ENCODE measurements at places on chromosomes 12 and 14.

- DNase-seq = no peak
These were observed 235.5 kb upstream of the NOS1 start for GRCh38 chr12:117596968-117597367.

- DNase-seq = no peak
These were observed 36.8 kb downstream of the CDC42BPB start for GRCh38 chr14:103020271-103021170.

GRCh38 chr12:54356951-54357356 lies 7.3 kb downstream of the GPR84 start:
- DNase-seq = no peak

DNA sequence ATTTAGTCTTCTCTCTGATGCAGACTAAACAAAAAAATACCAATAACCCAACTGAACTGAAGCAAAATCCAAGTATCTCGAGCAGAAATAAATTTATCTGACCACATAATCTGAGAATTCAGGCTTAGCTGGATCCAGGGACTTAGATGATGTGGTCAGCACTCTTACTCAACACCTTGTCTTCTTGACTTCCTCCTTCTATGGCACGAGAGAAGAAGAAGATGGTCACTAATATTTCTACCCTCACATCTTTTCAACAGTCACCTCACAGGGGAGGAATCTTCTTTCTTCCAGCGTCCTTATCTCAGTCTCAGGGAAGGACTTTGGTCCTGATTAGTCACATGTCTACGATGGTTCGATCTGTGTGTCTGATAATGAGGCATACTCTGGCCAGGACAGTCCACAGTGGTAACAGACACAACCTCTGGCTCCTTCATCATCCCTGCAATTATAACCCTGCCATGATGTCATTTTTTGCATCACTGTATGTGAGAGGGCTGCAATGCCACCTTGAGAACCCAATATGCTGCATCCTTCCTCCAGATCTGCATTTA lies 15.8 kb downstream of the RGS6 start:
- no peak for DNase-seq

DNA sequence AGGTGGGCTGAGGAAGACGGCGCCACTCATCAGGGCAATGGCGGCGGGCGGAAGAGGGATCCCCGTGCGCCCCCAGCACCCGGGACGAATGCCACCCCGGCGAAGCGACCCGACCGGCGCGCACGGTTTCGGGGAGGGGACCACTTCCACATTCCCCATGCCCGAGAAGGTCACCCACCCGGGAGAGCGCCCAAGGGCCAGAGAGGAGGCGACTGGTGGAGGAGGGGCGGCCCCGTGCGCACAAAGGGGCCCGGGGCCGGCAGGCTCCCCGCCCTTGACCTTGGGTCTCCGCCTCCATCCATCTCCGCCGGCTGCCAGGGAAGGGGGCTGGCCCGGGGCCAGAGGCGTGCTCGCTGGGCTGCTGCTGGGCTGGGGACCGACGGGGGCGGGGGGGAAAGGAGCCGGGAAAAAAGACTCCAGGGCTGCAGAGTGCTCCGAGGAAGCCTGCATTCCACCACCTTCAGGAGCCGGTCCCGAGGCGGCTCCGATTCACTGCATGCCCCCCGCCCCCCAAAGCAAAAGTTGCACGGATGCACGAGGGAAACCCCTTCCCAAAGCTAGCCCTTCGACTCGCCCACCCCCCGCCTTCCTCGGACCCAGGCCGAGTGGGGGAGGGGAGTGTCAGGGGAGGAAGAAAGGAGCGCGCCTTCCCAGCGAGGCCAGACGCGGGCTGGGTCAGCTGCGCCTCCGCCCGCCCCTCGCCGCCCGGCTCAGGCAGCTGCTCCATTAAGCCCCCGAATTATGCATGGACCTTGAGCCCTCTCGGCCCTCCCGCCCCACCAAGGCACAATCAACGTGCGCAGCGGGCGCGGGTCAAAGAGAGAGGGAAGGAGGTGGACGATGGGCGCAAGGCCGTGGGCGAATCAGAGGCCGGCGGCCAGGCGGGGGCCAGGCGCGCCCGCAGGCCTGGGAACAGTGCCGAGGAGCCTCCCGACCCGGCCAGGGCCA lies 26.2 kb downstream of the BCL11B start:
- DNase-seq = no peak

- no peak for DNase-seq
These were observed 76.9 kb upstream of the ANO4 start for GRCh38 chr12:100717733-100718067.

DNA sequence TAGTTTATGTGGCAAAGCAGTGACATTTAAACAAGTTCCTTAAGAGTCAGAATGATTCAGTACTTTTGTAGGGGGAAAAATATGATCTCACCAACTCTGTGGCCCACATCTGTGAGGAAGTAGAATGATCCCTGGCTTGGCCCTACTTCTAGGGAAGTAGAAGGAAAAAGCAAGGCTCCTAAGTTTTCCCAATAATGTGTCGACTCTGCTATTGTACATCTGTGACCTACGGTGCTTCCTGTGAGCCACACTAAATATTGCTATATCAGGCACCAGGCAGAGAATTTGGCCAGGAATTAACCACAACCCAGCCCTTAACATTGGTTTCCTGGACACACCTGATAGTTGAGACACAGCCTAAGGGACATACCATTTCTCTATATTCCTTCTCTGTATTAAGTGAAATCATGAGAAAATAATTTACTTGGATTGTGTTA lies 9.3 kb upstream of the NID2 start:
- no peak for DNase-seq

DNA sequence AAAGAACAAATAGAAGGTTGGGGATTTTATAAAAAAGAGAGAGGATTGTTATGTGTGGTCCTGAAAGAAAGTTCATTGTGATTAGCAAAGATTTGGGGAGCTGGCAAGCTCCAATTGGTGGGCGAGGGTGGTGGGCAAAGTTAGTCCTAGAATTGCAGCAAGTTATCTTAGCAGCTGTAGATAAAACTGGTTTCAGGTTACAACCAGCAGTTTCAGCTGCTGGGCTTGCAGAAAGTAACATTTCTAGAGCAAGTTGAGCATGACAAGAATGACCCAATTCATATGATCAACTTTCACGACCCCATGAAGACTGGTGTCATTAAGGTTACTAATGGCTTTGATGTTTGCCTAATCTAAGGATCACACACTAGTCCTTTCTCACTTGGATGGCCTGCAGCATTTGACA lies 177.9 kb upstream of the NUDT4 start:
- DNase-seq = no peak

GRCh38 chr14:67680121-67680602 lies 5.7 kb upstream of the VTI1B start:
- DNase-seq = no peak

Data from left lobe of liver (tissue), 2 donors.